ENCODE measurements at places on chromosomes 2 and 18.

DNA sequence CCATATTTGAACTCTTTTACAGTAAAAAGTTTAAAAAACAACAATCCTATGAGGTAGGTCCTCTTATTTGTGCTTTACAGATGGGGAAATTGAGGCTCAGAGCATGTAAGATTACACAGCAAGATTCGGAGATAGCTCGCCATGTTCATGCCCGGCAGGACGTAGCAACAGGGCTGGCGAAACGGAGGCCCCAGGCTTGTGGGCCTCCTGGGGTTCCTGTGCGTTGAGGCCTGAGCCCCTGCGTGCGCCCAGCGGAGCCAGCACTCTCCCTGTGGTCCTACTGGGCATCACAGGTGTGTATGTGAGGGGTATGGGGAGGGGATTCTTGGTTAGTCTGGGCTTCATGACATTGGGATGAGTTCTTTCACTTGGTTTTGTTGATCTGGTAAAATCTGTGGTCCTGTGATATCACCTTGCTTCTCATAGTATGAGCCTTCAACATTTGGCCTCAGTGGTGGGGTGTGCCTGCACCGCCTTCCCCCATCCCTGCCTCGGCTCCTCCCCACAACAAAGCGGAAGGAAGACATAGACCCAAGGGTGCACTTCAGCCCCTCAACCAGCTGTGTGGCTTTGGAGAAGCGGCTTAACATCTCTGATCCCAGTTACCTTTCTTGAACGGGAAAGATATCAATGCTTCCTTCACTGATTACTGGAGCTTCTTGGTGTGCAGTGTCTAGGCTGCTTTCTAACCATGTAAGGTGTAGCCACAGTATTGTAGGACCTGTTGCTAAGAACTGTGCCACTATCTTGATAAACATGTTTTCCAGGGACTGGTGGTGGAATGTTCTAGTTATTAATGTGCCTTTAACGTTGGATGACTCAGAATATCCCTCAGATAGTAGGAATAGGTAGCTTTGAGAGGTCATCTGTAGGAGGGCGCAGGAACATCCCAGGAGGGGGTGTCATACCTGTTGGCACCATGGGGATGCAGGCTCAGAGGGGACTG is 37.2 kb downstream of the HPCAL1 start:
- no peak for DNase-seq

DNA sequence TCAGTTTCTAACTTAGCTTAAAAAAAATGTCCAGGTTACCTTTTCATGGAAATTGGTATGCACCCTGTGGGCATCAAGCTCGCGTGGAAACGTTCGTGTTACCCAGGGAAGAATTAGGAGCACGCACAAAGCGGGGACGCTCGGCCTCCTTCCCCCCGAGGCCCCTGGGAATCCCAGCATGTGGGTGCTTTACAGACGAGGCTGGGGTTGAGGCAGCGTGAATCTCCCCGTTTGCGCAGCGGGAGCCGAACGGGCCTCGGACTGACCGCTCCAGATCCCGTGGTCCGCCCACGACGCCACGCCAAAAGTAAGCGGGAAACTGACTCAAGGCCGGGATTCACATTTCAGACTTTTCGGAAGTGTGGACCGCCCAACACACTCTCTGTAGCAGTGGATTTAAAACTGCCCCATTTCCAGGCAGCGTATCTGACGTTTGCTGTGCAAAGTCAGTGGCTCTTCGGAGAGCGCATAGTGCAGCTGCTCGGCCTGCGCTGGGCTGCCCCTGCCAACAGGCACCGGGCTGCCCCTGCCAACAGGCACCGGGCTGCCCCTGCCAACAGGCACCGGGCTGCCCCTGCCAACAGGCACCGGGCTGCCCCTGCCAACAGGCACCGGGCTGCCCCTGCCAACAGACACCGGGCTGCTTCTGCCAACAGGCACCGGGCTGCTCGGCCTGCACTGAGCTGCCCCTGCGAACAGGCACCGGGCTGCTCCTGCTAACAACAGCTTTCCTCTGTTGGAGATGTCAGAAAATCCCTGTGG is 49.7 kb downstream of the SH3YL1 start:
- DNase-seq = no peak

DNA sequence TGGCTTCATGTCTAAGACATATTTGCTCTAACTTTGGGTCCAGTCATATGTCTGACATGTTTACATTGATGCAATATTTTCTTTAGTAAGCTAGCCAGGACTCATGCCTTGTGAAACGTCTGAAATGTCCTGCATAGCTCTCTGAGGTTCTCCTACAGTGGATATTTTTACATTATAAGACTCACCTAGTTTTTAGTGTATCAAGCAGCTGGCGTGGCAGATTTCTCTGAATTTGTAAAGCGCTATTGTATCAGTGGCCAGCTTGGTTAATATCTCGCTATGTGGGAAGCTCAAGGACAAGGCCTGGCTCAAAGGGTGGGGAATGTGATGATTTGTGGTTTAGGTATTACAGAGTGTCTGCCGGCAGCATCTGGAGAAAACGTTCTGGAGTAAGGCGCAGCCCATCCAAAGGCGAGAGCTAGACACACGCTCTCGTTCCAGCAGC is 164.3 kb downstream of the LTBP1 start:
- no peak for DNase-seq

DNA sequence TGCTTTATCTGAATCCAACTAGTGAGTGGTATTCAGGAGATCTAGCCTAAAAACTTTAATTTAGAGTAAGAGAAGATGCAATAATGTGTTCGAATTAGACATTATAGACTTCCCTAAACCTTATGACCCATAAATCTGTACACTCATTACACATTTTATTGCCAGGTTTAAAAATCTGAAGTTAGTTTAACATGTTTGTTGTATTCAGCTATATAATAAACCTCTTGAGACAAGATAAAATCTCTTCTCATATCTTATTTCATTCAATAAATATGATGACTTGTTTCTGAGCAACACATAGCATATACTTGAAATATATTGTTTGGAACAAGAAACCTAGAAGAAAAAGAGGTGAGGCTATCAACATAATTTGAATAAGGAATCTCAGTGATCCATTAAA is 150.7 kb downstream of the CDH7 start:
- no peak for DNase-seq

GRCh38 chr18:45353530-45353929 is 261.7 kb upstream of the SLC14A2 start:
- no peak for DNase-seq
